Effector memory CD8-positive, alpha-beta T cell (primary cell): ENCODE measurements at places on chromosomes 13 and 19.

DNA sequence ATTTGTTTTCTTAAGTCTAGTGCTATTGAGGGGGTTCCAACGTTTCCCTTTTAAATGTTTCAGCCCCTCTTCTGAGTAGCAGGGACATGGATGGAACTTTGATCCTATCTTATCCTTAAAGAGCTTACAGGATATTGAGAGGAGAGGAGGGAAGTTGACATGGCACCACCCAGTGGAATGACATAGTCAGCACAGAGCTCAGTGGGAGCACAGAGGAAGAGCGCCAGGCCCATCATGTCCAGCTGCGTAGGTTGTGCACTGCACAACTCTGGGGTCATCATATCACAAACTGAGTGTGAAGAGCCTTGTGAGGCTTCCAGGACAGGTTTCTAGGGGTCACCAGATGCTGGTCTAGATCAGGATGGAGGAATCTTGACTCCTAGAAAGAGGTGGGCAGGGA is 4.6 kb upstream of the CDC42EP5 start:
- H3K27ac ChIP-seq: no peak overlapping the region
- H3K4me1 ChIP-seq: peaks cover 10% of the 10 kb centered on the region
- no peak for DNase-seq
- no peaks in the 10 kb centered on the region for H3K36me3 ChIP-seq
- peaks cover 52% of the 10 kb centered on the region for H3K27me3 ChIP-seq
- no peak overlapping the region for H3K4me3 ChIP-seq

DNA sequence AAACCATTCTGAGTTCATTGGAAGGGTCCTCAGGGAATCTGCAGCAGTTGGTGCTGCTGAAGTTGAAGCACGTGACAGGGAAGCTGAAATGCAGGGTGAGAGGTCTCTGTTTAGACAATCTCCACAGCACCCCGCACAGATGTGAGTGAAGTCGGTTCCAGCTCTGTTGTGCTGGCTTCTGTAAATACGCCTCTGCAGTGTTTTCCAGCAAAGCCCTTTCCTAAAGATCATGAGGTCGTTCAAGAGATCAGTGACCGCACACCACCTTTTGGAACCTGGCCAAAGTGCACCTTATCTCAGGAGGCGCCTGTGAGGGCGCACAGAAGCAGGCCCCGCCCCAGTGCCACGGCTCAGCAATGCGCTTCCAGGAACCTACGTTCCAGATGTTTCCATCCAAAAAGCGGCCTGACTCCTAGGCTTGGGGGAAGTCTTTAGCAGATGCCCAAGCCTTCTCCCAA is 10.8 kb downstream of the CUL4A start:
- no peaks in the 10 kb centered on the region for H3K27me3 ChIP-seq
- peak overlapping the region; percentile 69 for H3K27ac ChIP-seq
- H3K4me1 ChIP-seq: peaks cover 33% of the 10 kb centered on the region
- no peak for DNase-seq
- peaks cover 52% of the 10 kb centered on the region for H3K36me3 ChIP-seq
- no peak overlapping the region for H3K4me3 ChIP-seq

DNA sequence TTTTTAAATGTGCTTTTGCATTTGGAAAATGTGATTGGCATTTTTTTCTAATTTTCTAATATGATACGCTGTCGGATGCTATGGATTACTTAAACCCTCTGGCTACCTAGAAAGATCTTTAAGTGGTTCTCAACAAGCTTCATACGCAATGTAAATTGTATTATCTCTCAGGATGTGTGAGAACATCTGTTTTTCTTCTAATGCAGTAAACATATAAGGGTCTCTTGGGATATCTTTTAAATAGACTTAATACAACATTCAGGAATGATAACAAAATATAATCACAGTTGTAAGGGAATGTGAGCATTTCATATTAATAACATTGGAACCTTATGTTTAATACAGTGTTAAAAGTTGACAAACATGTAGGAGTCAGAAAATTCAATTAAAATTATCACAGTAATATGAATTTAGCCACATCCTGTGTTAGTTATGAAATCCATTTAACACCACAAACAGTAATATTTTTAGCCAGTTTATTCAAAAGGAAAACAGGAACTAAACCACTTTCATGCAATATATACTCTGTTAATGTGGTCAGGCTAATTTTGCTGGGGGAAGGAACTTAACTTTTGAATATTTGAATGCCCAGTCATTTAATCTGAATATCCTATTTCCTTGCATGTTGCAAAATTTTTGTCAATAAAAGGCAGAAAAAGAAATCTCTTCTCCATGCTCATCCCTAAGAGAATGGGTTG is 15.0 kb upstream of the ALOX5AP start:
- DNase-seq: no peak
- no peak overlapping the region for H3K27ac ChIP-seq
- peaks cover 15% of the 10 kb centered on the region for H3K4me1 ChIP-seq
- no peaks in the 10 kb centered on the region for H3K27me3 ChIP-seq

GRCh38 chr19:39363901-39364457 is 21.8 kb downstream of the SAMD4B start:
- DNase-seq: no peak
- peaks cover 33% of the 10 kb centered on the region for H3K36me3 ChIP-seq
- H3K27me3 ChIP-seq: no peaks in the 10 kb centered on the region
- H3K4me1 ChIP-seq: peaks cover 4% of the 10 kb centered on the region
- no peak overlapping the region for H3K4me3 ChIP-seq

- no peaks in the 10 kb centered on the region for H3K4me1 ChIP-seq
- H3K36me3 ChIP-seq: no peaks in the 10 kb centered on the region
- DNase-seq: no peak
- no peaks in the 10 kb centered on the region for H3K27me3 ChIP-seq
These were observed 221.6 kb upstream of the SOX21 start for GRCh38 chr13:94933936-94934335.

GRCh38 chr19:11069561-11069960 is 19.7 kb upstream of the LDLR start:
- peaks cover 4% of the 10 kb centered on the region for H3K36me3 ChIP-seq
- no peak for DNase-seq
- H3K4me1 ChIP-seq: peaks cover 9% of the 10 kb centered on the region
- H3K4me3 ChIP-seq: no peak overlapping the region
- H3K27me3 ChIP-seq: no peaks in the 10 kb centered on the region

- H3K27ac ChIP-seq: no peak overlapping the region
- H3K27me3 ChIP-seq: no peaks in the 10 kb centered on the region
- H3K4me1 ChIP-seq: no peaks in the 10 kb centered on the region
- peaks cover 6% of the 10 kb centered on the region for H3K36me3 ChIP-seq
These were observed 72.0 kb downstream of the TSC22D1 start for GRCh38 chr13:44504116-44504515.

GRCh38 chr13:95226932-95227695 is 74.1 kb downstream of the ABCC4 start:
- no peak for DNase-seq
- peaks cover 10% of the 10 kb centered on the region for H3K4me1 ChIP-seq
- H3K27me3 ChIP-seq: no peaks in the 10 kb centered on the region
- no peaks in the 10 kb centered on the region for H3K36me3 ChIP-seq
- peak overlapping the region; percentile 8 for H3K27ac ChIP-seq
- no peak overlapping the region for H3K4me3 ChIP-seq

DNA sequence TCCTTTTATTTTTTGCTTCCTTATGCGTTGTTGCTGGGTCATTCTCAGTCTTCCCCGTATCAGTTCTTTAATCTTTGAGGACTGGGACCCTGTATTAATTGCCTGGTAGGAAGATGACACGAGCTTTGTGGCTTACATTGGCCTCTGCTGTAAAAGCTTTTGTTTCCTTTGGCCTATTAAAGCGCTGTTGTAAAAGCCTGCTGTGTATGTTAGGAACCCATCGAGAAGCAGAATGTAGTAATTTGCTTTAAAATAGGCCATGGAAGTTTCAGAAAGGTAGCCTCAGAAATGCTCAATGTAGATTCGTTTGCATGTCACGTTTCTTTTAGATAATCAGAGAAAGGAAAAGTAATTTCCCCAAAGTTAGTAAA is 257.5 kb upstream of the STARD13 start:
- DNase-seq: no peak
- H3K36me3 ChIP-seq: peaks cover 16% of the 10 kb centered on the region
- peak overlapping the region; percentile 83 for H3K4me3 ChIP-seq
- H3K27me3 ChIP-seq: no peaks in the 10 kb centered on the region
- peaks cover 34% of the 10 kb centered on the region for H3K4me1 ChIP-seq

GRCh38 chr13:39509616-39510315 is 93.2 kb downstream of the LHFPL6 start:
- H3K4me3 ChIP-seq: no peak overlapping the region
- H3K27me3 ChIP-seq: peaks cover 19% of the 10 kb centered on the region
- H3K27ac ChIP-seq: no peak overlapping the region
- no peaks in the 10 kb centered on the region for H3K36me3 ChIP-seq
- DNase-seq: no peak
- H3K4me1 ChIP-seq: no peaks in the 10 kb centered on the region

DNA sequence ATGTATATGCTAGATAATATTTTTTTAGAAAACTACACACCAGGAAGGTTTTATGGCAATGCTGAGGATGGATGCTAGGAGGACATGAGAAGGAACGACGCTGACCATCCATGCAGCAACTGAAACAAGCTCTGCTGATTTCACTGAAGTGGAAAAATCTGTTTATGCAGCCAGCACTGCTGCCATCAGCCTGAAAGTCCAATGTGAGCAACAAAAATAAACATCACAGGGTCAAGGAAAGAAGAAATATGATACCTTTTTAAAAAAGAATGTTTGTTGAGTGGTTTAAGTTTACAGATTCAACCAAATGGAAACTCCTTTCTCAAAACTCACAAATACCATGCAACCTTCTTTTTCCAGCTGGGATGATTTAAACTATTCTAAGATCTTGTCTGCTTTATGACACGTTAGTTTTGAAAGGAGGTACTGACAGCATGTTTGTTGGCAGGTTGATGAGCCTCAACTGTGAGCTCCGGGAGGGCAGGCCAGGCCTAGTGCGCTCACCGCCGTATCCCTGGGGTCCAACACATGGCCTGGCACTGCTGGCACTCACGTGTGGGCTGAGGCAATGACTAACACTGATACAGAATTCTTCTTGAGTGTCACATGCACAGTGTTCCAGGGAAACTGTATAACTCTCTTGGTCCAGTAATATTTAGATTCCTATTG is 46.8 kb downstream of the LATS2 start:
- DNase-seq: no peak
- H3K4me3 ChIP-seq: no peak overlapping the region
- peak overlapping the region; percentile 62 for H3K27ac ChIP-seq
- no peaks in the 10 kb centered on the region for H3K36me3 ChIP-seq
- peaks cover 22% of the 10 kb centered on the region for H3K4me1 ChIP-seq
- no peaks in the 10 kb centered on the region for H3K27me3 ChIP-seq

DNA sequence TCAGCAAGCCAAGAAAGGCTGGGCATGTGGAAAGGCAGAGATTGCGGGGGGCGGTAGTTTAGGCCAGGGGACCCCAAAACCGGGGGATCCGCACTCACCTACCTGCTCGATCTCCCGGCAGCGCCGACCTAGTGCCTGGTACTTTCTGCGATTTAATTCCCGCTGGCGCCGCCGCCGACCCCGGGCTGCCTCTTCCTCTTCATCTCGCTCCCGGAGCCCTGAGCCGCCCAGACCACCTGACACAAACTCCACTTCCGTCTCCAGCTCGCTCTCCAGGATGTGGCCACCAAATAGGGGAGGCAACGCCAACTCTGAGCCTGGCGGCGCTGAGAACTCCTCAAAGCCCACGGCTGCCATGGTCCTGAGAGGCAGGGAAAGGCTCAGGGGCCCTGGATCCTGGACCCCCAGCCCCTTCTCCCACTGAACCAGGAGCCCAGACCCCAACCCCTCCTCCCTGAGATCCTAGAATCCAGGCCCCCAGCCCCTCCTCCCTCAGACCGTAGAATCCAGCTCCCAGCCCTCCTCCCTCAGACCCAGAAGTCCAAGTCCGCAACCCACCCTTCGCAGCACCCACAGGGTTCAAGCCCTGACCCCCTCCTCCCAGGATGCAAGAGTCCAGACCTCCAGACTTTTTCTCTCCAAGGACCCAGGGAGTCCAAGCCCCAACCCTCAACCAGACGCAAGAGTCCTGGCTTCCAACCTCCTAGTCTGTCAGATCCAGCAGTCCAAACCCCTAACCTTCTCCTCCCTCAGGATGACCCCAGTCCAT is 933 bp downstream of the TFPT start:
- H3K4me3 ChIP-seq: peak overlapping the region; percentile 84
- H3K27ac ChIP-seq: peak overlapping the region; percentile 84
- DNase-seq: peak; percentile 46
- H3K36me3 ChIP-seq: peaks cover 55% of the 10 kb centered on the region
- H3K4me1 ChIP-seq: peaks cover 41% of the 10 kb centered on the region

DNA sequence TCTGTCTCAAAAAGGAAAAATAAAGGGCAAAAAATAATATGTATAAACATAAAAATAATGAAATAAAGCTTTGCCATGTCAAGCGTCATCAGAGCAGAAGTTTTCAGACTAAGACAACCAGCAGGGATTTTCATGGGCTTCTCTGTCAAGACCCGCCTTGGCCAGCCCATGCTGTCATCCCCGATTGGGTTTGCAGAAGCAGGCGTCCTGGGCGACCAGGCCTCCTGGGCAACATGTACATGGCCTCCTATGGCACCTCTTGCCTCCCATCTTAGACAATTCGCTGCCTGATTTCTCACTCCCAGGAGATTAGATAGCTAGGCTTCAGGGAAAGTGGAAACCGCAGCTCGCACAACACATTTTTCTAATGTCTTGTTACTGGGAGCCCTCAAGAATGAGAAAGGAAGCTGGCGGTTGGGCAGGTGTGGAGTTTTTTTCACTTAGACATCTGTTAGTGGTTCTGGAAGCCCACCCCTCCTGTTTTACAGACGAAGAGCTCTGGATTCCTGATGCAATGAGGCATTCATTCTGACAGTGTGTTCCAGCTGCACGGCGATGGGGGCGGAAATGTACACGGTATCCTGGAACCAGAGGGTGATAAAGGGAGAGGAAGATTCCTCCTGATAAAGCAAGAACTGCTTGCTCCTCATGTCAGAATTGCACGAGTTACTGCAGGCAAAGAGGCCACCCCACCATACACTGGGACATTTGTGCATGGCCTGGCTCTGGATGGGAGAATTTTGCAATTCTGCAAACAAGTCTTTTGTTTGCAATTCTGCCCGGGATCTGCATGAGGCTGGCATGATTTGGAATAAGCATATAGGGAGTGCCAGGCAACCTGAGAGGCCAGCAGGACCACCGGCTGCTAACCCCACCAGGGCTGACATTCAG is 47.4 kb upstream of the KATNAL1 start:
- H3K27me3 ChIP-seq: no peaks in the 10 kb centered on the region
- H3K27ac ChIP-seq: no peak overlapping the region
- H3K36me3 ChIP-seq: peaks cover 8% of the 10 kb centered on the region
- peaks cover 7% of the 10 kb centered on the region for H3K4me1 ChIP-seq
- no peak overlapping the region for H3K4me3 ChIP-seq
- no peak for DNase-seq

DNA sequence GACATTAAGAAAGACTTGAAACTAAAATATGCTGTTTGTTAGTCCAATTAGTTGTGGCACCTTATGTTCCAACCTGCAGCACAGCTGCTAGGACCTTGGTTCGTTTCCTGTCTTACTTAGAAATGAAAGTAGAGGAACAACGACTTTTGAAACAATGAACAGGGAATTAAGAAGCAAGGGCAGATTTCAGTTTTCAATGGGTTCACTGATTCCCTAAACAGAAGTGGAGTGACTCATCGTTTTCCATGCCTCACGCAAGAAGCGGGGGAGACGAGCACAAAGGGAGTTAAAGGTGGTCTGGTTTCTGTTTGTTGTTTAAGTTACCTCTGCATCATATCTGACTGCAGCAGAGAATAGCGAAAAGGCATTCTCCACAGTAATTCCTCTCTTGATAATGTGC is 44.8 kb downstream of the PHF11 start:
- H3K27ac ChIP-seq: peak overlapping the region; percentile 35
- H3K36me3 ChIP-seq: peaks cover 42% of the 10 kb centered on the region
- peak overlapping the region; percentile 34 for H3K4me3 ChIP-seq
- peaks cover 2% of the 10 kb centered on the region for H3K4me1 ChIP-seq
- no peak for DNase-seq

GRCh38 chr13:43864921-43865320 is 14.6 kb downstream of the CCDC122 start:
- H3K4me1 ChIP-seq: no peaks in the 10 kb centered on the region
- H3K36me3 ChIP-seq: no peaks in the 10 kb centered on the region
- H3K27ac ChIP-seq: no peak overlapping the region
